ENCODE measurements at places on chromosomes 6 and 20.

- DNase-seq = no peak
Measured at GRCh38 chr6:15032015-15032414, 213.9 kb upstream of the JARID2 start.

GRCh38 chr6:44038543-44039065 lies 88.6 kb downstream of the MRPL14 start:
- DNase-seq = no peak

DNA sequence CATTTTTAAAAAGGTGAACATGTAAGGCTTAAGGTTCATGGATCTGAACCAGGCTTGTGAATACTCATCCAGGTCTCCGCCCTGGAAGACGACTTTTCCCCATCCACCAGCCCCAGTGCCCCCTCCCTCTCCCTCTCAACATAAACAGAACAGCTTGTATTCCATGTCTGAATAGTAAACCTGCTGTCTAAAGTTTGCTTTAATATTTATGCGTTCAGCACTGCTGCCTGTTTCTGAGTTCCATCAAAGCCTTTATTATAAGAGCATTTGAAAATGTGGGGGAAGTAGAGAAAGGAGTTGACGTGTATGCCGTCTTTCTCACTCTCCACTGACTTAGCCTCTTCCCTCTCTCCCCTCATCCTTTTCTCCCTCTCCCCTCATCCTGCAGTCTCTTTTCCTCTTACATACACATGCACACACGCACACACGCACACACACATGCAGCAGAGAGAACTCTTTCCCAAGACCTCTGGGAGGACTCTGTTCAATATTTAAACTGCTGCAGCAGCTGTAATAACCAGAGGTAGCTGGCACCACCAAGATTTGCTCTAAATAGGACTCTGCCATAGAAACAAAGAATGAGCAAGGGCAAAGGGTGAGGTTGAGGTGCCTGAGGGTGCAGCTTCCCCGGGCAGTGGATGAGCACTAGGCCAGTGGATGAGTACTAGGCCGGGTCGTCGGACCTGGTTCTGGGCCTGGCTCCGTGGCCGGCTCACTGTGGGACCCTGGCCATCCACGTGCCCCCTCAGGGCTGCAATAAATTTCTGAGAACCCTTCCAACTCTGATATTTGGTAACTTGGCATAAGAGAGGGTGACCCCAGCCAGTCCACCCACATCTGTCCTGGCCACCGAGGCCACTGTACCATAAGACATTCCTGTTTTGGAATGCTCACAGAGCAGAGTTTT lies 35.4 kb upstream of the VSTM2L start:
- no peak for DNase-seq

DNA sequence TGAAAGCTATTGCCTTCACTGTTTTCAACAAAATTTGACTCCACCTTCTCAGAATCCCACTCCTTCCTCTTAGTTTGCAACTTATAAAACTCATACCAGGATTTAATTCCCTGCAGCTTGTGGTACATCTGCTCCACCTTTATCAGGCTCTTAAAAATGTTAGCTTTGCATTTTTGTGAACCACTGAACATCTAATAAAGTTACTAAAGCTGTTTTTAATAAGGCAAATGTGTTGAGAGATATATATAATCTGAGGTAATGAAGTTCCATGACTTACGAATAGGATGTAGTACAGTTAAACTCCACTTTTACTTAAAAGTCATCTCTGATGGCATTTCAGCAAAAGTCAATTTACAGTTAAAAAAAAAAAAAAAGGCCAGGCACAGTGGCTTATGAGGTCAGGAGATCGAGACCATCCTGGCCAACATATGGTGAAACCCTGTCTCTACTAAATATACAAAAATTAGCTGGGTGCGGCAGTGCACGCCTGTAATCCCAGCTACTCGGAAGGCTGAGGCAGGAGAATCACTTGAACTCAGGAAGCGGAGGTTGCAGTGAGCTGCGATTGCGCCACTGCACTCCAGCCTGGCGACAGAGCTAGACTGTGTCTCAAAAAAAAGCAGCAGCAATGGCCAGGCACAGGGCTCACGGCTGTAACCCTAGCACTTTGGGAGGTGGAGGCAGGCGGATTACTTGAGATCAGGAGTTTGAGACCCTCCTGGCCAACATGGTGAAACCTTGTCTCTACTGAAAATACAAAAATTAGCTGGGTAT lies 106.2 kb downstream of the KIF13A start:
- no peak for DNase-seq

DNA sequence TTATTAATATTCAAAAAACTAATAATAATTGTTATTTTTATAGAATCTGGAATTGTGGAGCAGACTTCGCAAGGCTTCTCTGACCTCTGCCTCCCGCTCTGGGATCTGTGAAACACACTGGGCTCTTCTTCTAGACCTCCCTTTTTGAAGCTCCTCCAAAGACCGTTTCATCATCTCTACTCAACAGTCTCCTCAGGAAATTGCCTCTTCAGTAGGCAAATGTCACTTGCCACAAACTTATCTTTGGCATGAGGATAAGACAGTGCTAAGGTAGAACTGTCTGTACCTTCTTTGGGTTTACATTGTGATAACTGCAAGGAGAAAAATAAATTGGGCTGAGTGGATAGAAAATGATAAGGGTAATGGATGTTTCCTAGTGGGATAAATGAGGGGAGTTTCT lies 2.3 kb upstream of the MAS1L start:
- no peak for DNase-seq

GRCh38 chr6:160378882-160379281 lies 30.7 kb downstream of the SLC22A3 start:
- no peak for DNase-seq

DNA sequence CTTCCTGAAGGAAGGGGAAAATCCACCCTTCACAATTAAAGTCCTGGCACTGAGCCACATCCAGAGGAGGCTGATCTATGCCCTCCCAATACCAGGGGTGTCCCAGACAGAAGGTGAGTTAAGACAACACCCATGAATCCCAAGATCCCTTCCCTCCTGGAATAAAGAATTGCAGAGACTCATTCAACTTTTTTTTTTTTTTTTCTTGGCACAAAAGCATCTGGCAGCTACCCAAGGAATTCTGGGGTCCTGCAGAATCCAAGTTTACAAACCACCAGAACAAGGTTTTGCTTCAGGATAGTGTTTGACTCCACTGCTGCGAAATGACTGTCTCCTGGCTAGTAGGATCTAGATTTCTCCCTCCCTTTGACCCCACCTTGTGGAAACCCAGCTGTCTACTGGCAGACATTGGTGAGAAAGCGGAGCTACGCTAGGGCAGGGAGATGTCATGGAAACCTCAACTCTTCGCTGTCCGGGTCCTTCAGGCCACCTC lies 37.4 kb downstream of the JAG1 start:
- DNase-seq = no peak

- DNase-seq = no peak
Measured at GRCh38 chr6:55888917-55889316, 13.5 kb upstream of the BMP5 start.

DNA sequence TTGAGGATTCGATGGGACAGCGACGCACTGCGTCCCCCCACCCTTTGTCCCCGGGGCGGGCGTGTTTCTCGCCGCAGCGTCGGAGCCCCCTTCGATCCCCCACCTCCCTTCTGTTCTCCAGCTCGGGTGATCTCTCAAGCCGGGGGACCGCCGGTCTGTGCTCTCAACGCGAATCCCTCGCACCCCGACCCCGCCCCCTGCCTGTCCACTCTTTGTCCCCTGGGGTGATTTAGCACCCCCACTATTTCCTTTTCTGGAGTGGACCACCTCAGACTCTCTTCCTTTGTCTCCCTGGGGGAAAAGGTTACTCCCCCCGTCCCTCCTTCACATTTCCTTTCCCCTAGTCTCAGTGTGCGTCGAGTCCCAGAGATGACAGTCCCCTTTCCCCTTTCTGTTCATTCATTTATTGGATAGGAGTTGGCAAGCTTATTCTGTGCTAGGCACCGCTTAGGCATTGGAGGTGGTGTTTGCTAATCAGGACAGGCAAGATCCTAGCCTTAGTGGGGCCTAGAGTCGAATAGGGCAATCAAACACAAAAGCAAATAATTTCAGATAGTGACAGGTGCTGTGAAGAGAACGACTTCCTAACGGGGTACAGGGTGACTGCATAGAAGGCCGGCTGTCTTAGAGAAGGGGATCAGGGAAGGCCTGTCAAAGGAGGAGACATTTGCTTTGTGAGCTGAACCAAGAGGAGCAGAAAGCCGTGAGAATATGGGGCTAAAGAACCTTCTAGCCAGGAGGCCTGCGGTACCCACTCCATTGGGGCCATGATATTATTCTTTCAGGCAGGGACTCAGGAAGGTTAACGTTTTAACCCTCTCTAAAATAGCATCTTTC lies 741 bp downstream of the PTPN1 start:
- peak; percentile 28 for DNase-seq

GRCh38 chr6:1635305-1636010 lies 25.7 kb downstream of the FOXC1 start:
- no peak for DNase-seq
